Stimulated activated CD8-positive, alpha-beta memory T cell treated with anti-CD3 and anti-CD28 coated beads, Interleukin-15, amount 100 ng/mL, for 4 hours (primary cell): ENCODE measurements at places on chromosomes 3 and 15.

DNA sequence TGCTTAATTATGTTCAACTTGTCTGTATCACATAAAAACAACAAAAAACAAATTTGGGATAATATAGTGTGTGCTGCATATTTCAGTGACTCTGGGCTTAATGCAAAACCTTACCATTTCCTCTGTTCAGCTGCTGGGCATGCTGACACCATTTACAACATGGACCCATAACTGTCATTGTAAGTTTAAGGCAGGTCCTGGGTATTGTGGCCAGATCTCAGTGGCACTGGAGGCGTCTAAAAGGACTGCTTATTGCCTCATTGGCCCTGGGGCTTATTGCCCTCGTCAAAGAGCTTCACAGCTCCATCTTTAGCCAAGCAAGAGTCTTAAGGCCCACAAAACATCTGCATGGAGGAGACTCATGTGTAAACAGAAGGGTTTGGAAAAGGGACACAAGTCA, 390.2 kb downstream of the NR2F2 start:
- no peak for DNase-seq

DNA sequence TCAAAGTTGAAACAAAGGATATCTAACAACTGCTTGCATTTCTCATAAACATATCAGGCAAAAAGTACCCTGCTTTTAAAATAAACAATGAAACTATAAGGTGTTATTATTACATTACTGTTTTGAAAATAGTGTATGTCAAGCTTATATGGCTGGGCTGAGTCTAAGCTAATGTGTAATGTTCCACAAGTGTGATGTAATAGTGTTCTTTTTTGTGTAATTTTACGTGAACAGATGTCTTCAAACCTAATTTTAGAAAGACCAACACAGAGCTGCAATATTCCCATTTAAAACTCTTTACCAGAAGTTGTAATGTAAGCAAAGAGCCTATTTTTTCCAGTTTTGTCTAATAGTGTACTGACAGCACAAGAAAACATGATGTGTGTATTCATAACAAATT, 34.0 kb downstream of the MINDY2 start:
- DNase-seq, result no peak

DNA sequence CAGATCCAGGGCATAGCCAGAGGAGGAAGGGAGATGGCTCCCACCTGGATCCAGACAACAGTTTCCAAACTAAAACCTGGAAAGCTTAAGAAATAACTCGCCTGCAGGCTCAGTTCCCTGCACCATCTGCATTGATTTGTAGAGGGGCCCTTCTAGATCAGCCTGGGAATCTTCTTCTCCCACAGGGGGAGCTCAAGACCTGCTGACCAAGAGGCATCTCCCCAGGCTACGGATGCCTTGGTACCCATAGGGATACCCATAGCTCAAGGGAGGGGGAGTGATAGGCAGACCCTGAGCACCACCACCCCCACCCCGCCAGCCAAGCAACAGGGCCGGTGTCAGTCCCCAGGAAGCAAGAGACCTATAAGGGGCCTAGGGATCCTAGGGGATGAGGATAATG, 28.0 kb upstream of the DCLK3 start:
- no peak for DNase-seq

DNA sequence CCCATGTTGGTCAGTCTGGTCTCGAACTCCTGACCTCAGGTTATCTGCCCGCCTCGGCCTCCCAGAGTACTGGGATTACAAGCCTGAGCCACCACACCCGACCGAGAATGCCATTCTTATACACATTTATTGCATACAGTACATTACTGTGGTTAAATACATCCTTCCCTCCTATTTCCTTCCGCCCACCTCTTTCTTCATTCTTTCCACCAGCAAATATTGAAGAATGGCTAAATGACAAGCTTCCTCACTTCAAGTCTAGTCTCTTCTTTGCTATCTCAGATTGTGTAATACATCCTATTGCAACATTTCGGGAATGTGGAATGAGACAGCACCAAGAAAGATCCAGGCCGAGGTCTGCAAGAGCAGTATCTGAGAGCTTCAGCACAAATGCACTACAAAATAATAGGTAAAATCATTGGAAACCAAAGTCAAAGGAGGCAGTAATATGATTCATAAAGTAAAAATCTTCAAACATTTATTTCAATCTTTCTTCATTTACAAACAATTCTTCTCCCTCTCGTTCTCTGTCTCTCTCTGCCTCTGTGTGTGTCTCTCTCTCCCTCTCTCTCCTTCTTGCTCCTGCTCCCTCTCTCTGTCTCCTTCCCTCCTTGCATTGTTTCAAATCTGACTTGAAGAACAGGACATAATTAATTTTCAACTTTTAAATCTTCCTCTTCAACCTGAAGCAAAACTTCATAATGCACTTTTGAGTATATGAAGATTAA, 94.7 kb upstream of the TGFBR2 start:
- DNase-seq, result no peak

DNA sequence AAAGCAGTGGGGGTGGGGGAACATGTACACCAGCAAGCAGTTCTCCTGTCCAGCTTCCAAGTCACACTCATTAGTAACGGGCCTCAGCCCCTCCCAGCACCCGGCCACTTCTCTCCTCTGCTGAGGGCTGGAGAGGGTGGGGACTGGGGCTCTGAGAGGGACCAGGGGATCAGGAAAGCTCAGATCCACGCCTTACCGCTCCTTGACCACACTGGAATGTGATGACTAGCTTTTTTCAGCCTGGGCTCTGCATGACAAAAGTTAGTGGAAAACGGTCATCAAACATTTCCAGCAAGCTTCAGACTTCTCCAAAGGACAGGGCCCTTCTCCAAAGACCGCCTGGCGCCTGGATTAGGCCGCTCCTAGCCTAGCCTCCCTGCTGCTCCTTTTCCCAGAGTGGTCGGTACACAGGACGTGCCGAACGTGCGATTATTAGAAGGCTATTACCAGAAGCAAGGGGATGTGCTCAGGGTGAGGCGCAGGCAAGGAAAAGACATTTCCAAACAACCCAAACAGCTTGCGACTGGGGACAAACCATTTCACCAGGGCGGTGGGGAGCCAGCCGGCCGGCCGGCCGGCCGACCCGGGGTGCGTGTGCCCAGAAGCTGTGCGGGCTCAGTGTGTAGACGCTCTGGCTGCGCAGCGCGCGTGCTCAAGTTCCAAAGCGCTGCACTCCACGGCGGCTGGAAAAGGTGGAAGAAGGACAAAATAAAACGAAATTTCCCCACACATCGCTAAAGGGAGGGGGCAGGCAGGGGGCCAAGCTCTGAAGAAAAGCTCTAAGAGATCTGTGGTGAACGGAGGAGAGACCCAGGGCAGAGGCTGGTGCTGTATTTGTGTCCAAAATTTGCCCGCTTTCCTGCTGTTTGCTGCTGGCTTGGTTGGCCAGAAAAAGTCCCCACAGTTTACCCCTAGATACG, 51.0 kb upstream of the SSR3 start:
- DNase-seq, result no peak

DNA sequence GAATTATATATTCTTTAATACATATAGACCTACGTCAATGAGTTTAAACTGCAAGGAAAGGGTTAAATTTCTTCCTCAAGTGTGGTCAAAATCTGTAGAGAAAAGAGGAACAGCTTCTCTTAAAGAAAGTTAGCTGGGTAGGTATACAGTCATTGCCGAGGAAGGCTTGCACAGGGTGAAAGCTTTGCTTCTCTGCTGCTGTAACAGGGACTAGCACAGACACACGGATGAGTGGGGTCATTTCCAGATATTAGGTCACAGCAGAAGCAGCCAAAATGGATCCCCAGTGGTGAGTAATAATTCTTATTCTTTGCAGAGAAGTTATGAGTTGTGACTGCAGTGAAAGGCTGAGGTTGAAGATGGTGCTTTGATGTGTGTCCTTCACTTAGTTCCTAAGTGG, at the start of gene CD86:
Gene CD86 (plus strand): TSS at position 148 of the 400 bp plus-strand sequence. CDS start 128 bp downstream, at position 276.
- DNase-seq, result no peak

- DNase-seq, result no peak
Observed at GRCh38 chr15:68984586-68984985, 29.9 kb upstream of the NOX5 start.

GRCh38 chr3:134898181-134898754, 103.2 kb downstream of the EPHB1 start:
- no peak for DNase-seq

DNA sequence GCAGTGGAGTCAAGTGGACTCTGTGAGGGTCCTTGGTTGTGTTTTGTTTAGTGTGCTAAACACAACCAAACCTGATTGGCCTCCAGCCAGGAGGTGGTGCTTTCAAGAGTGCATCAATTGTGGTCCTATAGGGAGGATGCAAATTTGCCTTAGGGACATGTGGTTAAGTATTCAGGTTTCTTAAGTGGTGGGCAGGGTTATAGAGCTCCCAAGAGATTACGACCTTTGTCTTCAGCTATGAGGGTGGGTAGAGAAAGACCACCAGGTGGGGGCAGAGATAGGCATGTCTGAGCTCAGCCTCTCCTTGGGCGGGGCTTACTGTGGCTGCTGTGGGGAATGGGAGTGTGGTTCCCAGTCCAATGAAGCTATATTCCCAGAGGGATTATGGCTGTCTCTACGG, 186.6 kb downstream of the SQOR start:
- no peak for DNase-seq

GRCh38 chr3:72336821-72337479, 511.3 kb downstream of the SHQ1 start:
- no peak for DNase-seq

- no peak for DNase-seq
Observed at GRCh38 chr3:127776347-127776746, 46.0 kb downstream of the MGLL start.

GRCh38 chr15:80615783-80616391, 79.2 kb upstream of the ABHD17C start:
- no peak for DNase-seq

GRCh38 chr3:43288366-43288765, 2.0 kb downstream of the SNRK start:
- DNase-seq, result no peak

GRCh38 chr3:133271539-133271938, 128.3 kb upstream of the BFSP2 start:
- DNase-seq, result no peak

DNA sequence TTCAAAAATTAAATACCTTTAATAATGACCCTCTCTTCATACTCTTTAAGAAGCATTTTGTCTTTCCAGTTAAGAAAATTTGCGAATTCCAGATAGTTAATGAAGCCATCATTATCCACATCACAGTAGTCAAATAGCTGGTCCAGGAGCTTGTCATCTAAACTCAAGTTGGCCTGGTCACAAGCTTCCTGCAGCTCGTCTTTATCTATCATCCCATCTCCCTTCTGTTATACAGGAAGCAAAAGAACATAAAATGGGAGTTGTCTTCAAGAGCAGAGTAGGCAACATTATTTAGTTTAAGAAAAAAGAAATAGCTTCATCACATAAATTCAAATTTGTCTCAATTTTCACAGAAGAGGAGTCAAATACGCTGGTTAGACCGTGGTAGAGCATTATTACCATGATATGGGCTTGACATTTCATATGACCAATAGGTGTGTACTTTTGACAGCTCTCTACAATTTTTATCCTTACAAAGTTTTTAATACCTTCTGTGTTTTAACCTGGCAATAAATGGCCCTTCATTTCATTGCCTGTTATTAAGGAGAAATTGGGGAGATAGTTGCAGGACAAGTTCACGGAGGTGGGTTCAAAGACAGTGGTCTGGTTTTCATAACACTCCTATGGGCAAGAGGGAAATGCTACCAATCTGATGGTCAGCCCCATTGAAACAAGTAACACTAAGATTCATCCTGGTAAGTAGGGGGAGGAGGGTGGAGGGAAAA, 45.4 kb downstream of the EFHB start:
- DNase-seq, result no peak

DNA sequence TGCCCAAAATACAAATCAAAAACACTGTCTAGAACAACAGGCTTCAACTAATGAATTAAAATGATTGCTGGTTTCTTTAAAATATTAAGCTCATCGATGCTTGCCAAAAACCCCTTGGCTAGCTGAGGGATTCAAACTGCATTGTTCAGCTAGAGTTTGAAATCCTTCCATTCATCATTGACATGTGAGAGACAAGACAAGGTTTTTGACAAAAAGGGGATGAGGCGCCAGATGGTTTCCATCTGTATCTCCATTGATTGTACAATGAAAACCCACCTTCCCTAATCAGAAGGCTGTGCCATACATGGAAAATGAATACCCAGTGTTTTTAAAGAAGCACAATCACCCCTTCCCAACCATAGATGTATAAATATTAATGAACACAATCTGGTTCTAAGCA, 67.8 kb downstream of the THRB start:
- no peak for DNase-seq

GRCh38 chr15:45136378-45136764, 6.6 kb downstream of the DUOX1 start:
- DNase-seq, result no peak

GRCh38 chr3:123800362-123800682, 83.8 kb downstream of the MYLK start:
- DNase-seq, result no peak

DNA sequence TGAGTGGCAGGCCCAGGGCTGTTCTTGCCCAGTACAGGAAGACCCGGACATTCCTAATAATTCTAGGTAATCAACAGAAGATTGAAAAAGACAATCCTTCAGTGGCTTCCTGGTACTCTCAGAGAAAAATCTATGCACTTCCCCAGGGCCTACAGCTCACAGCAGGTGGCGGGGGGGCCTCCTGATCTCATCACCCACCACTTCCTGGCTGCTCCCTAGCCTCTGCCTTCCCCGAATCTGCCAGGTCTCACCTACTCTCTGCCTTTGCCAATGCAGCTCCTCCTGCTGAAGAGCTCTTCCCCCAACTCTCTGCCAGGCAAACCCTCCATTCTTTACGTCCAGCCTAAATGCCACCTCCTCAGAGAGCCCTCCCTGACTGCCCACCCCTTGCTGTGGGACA, 37.5 kb downstream of the EHD4 start:
- DNase-seq, result peak; percentile 50

GRCh38 chr3:123431658-123432324, 17.1 kb downstream of the ADCY5 start:
- DNase-seq, result no peak

GRCh38 chr15:47333734-47334133, 383.6 kb upstream of the SEMA6D start:
- DNase-seq, result no peak

DNA sequence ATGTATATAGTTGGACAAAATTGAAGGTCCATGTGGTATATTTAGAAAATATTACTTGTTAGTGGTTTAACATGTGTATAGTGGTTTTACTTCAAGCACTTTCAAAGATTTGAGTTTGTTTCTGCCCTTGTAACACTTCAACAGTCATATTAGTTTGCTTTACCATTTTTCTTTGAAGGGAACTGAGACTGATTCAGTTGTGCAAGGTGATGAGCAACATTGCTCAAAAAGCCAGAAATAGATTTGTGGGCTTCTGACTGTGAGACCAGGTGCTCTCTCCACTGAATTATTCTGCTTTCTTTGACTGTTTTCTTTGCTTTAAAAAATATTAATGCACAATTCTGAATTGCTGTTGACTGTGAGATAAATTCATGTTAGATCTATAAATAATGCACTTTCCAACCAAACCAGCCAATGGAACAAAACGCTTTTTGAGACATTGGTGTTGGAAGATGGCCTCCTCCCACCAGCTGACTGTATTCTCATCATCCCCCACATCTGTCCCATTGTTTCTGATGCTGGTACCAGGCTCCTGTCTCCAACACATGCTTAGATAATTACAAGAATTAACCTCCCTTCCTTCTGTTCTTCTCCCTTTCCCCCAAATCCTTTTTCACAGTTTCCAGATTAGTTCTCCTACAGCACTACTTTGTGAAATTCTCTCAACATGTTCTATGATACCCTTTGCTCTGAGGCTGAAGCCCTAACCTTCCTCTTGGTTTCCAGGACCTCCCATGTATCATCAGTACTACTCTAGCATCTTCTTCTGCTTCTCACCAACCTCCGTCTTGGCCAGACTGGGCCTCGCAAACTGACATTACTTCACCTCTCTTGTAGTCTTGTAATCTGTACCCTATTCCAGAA, 27.9 kb downstream of the PLCL2 start:
- DNase-seq, result no peak
